Thoracic aorta (tissue), 2 donors: ENCODE measurements at places on chromosomes 11 and 22. TPM values are rescaled to one million over a fixed set of nuclear protein-coding genes. Genes with fewer than 3 reads are reported as not detected.

DNA sequence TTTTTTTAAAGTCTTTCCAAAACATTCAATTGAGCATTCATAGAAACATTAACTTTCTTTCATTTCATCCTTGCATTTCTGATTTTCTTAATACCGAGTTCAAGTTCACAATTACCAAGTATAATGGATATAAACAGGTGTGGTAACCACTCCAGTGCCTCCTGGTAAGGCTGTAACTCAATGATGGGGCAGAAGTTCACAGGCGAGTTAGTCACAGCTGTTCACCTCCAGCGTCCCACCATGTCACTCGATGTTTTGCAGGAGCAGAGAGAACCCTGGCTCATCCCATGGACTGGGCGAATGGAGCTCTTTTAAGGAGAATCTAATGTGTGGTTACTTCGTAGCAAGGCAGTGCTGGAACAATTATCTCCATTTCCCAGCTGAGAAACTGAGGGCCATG is 94.4 kb upstream of the ALX4 start:
- no peak overlapping the region for H3K4me3 ChIP-seq
- H3K36me3 ChIP-seq = no peaks in the 10 kb centered on the region
- H3K27me3 ChIP-seq = no peaks in the 10 kb centered on the region
- DNase-seq = no peak
- no peak overlapping the region for H3K27ac ChIP-seq

DNA sequence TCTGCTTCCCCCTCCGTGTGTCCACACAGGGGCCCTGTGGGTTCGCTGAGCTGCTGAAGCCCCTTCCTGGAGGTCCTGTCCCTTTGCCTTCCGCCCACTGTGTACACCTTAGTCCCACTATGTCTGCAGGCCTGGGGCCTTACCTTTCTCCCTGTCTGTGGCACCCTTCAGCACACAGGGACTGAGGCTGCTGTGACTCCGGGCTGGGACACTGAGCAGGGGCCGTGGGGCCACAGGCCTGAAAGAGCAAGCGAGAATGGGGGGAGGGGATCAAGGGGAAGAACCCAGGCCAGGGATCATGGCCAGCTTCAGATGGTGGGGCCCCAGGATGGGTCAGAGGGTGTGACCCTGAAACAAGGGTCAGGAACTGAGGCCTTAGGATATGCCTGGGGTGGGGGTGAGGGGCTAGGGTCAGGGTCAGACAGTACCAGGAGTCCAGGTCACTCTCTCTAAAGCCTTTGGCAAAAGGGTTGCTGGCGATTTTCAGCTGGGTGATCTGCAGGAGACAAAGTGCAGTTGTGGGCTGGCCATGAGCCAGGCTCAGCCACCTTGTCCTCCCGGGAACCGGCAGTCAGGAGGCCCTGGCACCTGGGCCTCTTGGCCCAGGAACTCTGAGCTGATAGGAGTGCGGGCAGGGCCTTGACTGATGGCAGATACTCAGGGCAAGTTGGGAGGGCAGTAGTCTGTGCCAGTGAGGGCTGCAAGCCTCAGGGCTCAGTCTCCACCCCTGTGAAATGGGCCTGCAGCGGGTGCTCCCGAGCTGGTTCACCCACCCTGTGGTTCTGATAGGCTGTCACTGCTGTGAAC is 2.6 kb upstream of the NUDT8 start:
- H3K4me3 ChIP-seq = no peak overlapping the region
- peaks cover 22% of the 10 kb centered on the region for H3K4me1 ChIP-seq
- no peaks in the 10 kb centered on the region for H3K36me3 ChIP-seq
- no peaks in the 10 kb centered on the region for H3K27me3 ChIP-seq
- no peak for DNase-seq

Gene FGF4
- not detected for total RNA-seq

Gene MMP8
- not detected for total RNA-seq

DNA sequence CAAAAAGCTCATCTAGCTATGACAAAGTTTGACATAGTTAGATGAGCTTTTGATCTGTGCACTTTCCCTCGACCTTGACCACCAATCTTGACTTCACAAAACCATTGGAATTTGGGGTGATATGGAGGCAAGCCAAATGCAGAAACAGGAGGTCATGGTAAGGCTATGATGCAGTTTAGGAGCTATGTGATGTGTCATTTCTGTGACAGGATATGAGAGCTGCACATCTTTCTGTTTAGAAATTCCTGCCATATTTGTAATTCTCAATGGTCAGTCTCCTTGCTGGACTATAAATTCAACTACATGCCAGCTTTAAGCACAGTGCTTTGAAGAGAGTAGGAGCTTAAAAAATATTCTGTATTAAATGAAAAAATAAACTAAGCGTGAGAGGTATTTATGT is 12.9 kb downstream of the OR51B6 start:
- H3K4me3 ChIP-seq = no peak overlapping the region
- H3K36me3 ChIP-seq = no peaks in the 10 kb centered on the region
- H3K4me1 ChIP-seq = peaks cover 6% of the 10 kb centered on the region
- no peak for DNase-seq
- H3K27ac ChIP-seq = no peak overlapping the region
- H3K27me3 ChIP-seq = no peaks in the 10 kb centered on the region
